ENCODE measurements at places on chromosomes 3 and 15.

DNA sequence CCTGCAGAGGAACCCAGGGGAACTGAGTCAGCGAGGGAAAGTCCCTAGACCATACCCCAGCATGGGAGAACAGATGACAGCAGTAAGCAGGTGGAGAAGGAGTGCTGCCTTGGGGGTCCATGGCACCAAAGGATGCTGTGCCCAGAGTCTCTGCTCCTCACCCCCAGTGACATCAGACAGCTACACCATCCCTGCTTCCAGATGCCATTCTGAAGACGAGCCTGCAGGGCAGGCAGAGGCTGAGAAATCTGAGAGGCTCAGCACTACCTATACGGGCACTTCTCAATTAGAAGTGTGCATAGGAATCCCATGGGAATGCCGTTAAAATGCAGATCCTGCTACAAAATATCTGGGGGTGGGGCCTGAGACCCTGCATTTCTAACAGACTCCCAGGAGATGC lies 211.3 kb upstream of the NSMCE3 start:
- no peak for DNase-seq

- DNase-seq = no peak
Observed at GRCh38 chr3:146200461-146201220, 39.7 kb upstream of the PLOD2 start.

- no peak for DNase-seq
Observed at GRCh38 chr3:194840661-194841514, 155.2 kb downstream of the FAM43A start.

GRCh38 chr3:13834258-13835035 lies 45.4 kb downstream of the WNT7A start:
- DNase-seq = no peak

DNA sequence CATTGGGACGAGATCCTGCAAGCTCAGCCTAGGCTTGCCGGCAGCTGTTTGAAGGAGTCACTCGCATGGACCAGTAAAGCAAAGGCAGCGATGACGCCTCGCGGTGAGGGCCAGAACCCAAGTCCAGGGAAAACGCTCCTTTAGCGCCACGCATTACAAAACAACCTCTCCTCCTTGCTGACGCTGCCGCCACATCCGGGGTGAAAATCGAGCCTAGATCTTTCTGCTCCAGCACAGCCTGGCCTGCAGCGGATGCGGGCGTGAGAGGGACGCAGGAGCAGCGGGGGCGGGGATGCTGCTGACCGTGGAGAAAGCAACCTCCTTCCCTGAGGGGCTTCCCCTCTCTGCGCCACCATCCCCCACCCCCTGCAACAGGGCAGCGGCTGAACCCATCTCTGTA lies 46.7 kb downstream of the CASR start:
- no peak for DNase-seq

DNA sequence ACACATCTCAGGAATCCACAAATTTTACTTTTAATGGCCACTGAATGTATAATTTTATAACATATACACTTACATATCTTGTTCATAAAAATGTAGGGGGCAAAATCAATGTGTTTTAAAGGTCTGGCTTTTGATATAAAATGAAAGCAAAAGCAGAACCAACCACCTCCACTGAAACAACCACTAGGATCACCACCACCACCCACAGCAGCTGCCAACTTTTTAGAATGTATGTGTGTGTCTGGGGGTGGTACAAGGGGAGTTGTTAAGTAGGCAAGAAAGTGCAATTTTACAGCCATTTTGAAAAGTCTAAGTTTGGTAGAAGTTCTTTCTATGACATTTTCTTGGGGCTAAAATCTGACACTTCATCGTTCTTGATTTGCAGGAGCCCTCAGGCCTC lies 44.0 kb downstream of the OTOL1 start:
- no peak for DNase-seq
